Activated CD4-positive, alpha-beta T cell treated with anti-CD3 and anti-CD28 coated beads, Interleukin-10, Interleukin-2, amounts not matched to agents 100 ng/mL and 50 ng/mL, durations not matched to agents 16 hours and 8 hours (primary cell): ENCODE measurements at places on chromosomes 16 and 17.

- no peak for DNase-seq
Measured at GRCh38 chr17:57908278-57908677, 46.9 kb downstream of the CUEDC1 start.

DNA sequence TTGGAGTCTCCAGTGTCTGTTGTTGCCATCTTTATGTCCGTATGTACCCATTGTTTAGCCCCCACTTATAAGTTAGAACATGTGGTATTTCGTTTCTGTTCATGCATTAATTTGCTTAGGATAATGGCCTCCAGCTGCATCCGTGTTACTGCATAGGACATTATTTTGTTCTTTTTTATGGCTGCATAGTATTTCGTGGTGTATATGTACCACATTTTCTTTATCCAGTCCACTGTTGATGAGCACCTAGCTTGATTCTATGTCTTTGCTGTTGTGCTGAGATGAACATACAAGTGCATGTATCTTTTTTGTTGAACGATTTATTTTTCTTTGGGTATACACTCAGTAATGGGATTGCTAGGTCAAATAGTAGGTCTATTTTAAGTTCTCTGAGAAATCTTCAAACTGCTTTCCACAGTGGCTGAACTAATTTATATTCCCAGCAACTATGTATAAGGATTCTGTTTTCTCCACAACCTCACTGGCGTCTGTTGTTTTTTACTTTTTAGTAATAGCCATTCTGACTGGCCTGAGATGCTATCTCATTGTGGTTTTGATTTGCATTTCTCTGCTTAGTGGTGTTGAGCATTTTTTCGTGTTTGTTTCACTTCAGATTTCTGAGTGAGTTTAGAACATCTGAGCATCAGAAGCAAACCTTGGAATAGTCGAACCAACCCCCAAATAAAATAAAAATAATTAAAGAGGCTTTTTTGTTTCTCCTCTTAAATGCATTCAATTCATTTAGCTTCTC is 304.7 kb downstream of the ZFHX3 start:
- DNase-seq = no peak

DNA sequence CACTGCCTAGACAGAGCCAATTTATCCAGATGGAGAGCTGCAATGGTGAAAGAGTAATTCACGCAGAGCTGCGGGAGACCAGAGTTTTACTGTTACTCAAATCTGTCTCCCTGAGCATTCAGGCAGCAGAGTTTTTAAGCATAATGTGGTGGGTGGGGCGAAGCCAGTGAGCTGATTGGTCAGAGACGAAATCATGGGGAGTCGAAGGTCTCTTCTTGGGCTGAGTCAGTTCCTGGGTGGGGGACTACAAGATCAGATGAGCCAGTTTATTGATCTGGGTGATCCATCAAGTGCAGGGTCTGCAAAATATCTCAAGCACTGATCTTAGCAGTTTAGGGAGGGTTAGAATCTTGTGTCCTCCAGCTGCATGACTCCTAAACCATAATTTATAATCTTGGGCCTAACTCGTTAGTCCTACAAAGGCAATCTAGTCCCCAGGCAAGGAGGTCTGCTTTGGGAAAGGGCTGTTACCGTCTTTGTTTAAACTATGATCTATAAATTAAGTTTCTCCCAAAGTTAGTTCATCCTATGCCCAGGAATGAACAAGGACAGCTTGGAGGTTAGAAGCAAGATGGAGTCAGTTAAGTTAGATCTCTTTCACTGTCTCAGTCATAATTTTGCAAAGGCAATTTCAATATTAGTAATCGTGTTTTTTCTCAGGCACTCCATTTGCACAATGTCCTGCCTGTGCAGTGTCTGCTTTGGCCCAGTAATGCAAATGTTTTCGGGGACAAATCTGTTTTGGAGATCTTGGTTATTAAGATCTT is 27.0 kb downstream of the PIGL start:
- DNase-seq = peak; percentile 78

DNA sequence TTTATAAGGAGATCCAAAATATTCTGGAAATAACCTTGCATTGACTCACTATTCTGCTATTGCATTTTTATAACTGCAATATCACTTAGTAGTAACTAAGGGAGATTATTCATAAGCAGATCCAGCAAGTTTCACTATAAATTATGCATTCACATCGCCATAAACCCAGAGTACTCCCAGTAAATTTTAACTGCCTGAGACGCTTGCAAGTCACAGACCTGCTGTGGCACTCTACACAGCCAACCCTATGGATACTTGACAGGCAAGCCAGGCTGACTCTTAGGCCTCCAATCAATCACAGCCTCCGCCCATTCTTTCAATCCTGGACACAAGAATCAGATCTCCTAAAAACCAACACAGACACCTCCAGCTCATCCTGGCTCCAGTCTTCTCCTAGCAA is 28.2 kb downstream of the USP31 start:
- no peak for DNase-seq

- no peak for DNase-seq
Measured at GRCh38 chr17:14747603-14747950, 446.7 kb downstream of the HS3ST3B1 start.

DNA sequence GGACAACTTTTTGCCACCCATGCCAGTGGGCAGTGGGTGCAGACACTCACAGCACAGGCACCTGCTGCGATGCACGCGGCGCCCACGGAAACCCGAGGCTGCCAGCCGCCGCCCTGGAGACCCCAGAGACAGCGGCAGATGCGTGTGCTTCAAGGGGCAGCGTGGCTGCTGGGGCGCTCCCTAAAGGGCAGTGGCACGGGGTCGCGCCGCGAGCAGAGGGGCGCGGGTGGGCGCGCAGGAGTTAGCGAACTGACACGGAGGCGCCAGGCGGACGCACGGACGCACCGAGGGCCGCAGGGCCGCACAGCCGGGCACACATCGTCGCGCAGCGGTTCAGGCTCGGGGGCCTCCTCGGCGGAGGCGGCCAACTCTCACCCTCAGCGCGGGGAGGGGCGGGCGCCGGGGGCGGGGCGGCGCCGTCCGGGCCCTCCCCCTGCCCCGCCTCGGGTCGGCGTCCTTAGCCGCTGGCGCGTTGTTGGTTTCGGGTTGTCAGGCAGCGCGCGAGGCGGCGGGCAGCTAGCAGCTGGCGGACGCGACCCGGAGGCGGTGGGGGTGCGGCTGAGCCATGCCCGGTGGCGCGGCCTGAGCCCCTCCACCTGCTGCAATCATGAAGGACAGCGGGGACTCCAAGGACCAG is at the start of gene KIF19:
TSS of gene KIF19 (plus strand) at position 484 of the 637 bp plus-strand sequence. CDS start at position 608, 124 bp downstream.
- peak; percentile 62 for DNase-seq

DNA sequence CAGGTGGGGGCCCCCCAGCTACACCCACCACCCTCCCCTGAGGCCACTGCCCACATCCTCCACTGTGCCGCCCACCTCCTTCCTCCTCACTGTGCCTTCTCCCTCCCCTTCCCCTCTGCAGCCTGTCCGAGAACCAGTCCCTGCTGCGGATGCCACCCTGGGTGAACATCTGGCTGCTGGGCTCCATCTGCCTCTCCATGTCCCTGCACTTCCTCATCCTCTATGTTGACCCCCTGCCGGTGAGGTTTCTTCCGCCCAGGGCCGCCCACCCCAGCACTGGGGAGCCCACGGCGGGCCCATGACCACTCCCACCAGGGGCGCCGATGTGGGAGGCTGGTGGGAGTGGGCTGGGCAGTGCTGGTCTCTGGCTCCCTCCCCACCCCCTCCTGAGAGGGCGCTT is 22.1 kb downstream of the RABEP2 start:
- DNase-seq = no peak

DNA sequence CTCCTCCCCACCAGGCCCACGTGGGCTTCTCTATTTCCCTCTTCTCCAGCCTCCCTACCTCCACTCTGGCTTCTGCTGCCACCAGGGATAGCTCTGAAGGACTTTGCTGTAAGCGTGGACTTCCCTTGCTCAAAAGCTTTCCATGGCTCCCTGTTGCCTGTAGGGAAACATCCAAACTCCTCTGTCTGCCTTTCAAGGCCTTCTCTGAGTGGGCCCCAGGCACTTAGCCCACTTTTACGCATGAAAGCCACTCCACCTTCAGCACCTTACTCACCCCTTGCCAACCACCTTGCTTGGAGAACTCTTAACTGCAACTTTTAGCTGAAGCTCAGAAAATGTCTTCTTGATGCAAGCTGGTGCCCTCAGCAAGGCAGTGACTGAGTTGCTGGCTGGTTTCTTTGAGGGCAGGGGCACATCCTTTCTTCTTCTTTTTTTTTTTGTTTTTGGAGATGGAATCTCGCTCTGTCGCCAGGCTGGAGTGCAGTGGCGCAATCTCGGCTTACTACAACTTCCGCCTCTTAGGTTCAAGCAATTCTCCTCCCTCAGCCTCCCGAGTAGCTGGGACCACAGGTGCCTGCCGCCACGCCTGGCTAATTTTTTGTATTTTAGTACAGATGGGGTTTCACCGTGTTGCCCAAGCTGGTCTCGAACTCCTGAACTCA is 52.0 kb upstream of the DLX4 start:
- DNase-seq = no peak

- DNase-seq = peak; percentile 25
Measured at GRCh38 chr17:20206068-20206467, 196.9 kb downstream of the SPECC1 start.

- DNase-seq = no peak
Measured at GRCh38 chr16:2687531-2688308, 5.4 kb downstream of the KCTD5 start.

- DNase-seq = no peak
Measured at GRCh38 chr16:78386557-78387324, 287.3 kb downstream of the WWOX start.

DNA sequence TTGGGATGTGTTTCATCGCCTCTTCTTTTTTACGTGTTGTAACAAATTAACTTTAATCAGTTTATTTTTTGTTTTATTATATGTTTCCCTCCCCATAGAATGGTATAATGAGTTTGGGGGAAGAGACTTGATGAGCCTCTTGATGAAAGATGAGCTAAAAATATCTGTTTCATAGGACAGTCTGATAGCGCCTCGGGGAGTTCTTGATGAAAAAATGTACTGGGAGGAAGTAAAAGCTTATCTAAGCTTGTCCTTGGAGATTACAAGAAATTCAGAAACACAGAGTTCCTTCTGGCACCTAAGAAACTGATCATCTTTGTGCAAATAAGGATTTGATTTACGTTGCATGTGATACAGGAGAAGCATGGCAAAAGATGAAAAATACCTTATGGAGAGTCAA is 350.2 kb upstream of the CDH8 start:
- no peak for DNase-seq

- DNase-seq = no peak
Measured at GRCh38 chr17:62672957-62673356, 45.5 kb downstream of the MRC2 start.

DNA sequence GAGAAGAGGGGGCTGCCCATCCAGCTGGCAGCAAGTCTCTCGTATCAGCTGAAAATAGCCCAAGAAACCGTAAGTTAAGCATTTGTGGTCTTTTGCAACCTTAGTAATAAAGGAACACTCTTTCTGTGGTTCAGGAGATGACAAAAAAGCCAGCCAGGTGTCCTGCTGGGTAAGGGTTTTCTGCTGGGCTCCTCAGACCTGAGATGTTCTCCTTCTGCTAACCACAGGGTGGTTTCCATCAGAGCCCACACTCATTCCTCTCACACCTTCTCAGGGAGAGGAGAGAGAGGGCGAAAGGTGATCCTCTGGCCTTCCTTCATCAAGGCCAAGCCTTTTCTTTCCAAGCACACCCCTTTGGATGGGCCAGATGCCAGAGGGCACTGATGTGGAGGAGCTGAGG is 70.7 kb downstream of the TEX14 start:
- peak; percentile 32 for DNase-seq

DNA sequence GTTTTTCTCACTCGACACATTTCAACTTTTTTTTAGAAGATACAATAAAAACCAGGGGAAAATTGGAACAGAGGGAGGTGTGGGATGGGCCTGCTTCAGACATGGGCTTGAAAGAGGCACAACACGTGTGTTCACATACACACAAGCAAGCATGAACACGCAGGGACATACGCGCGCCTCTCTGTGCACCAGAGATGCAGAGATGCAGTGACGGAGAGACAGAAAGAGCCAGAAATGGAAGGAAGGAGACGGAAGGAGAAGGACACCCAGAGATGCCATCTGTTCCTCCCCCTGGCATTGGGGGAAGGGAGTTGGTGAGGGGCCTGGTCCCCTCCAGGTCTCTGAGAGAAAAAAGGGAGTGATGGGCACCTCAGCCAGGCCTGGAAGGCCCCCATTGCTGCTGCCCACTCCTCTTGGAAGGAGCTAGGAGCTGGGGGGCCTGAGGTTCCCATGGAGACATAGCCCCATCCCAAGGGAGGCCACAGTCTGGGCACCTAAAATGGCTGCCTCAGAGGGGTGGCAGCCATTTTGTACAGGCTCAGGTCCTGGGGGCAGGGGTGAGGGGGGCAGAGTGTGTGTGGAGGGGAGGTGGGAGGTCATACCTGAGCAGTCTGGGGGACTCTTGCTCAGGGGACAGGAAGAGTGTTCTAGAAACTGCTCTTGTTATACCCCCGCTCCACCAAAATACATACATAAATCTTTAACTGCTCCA is 3.8 kb upstream of the NEUROD2 start:
- DNase-seq = no peak

- no peak for DNase-seq
Measured at GRCh38 chr17:63246344-63246743, 199.8 kb downstream of the CYB561 start.

GRCh38 chr16:84647828-84648594 is at the start of gene KLHL36:
Gene KLHL36, plus strand, starts transcription at chr16:84648511. Its CDS starts 2,357 bp downstream, at chr16:84650868.
- DNase-seq = peak; percentile 74

DNA sequence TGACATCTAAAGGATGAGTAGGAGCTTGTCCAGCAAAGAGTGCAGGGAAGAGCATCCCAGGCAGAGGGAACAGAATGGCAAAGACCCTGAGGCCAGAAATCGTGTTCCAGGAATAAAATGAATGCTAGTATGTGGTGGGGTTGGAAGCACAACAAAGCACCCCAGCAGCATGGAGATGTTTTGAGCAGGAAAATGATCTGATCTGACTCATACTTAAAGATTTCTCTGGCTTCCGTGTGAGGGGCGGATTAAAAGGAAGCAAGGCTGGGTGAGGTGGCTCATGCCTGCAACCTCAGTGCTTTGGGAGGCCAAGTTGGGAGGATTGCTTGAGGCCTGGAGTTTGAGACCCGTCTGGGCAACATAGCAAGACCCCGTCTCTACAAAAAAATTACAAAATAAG is 2.3 kb downstream of the SLC5A11 start:
- no peak for DNase-seq

GRCh38 chr16:57264950-57265371 is 19.5 kb downstream of the PLLP start:
- no peak for DNase-seq

DNA sequence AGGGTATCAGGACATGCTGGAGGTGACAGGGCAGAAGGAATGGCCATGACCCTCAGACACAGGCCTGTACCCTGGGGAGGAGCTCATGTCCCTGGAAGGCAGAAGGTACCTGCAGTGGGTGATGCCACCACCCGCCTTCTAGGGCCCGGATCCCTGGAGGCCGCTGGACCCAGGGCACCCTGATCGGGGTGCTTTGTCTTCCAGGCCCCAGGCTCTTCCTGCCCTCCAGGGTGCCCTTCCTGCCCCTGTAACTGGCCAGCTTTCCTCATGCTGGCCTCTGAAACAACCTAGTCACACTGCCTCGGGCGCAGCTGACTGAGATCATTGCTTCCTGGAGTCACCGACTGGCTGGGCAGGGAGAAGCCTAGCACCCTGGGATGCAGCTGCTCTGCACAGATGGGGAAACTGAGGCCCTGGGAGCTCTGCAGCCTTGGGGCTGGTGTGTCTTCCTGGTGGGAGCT is 5.8 kb downstream of the ADCY7 start:
- DNase-seq = no peak
